ENCODE measurements at places on chromosomes 6 and 20. TPM values are rescaled to one million over a fixed set of nuclear protein-coding genes. Genes with fewer than 3 reads are reported as not detected.

ANKRD66 gene
- not detected for total RNA-seq

PBOV1 gene
- total RNA-seq: not detected

RAE1 gene
- total RNA-seq: 18.5 TPM

ACTL10 gene
- total RNA-seq: 1.4 TPM

MACROD2 gene
- not detected for total RNA-seq

ERVFRD-1 gene
- not detected for total RNA-seq

Measured in pericardium fibroblast (primary cell).